ENCODE measurements at places on chromosomes 1 and 21.

DNA sequence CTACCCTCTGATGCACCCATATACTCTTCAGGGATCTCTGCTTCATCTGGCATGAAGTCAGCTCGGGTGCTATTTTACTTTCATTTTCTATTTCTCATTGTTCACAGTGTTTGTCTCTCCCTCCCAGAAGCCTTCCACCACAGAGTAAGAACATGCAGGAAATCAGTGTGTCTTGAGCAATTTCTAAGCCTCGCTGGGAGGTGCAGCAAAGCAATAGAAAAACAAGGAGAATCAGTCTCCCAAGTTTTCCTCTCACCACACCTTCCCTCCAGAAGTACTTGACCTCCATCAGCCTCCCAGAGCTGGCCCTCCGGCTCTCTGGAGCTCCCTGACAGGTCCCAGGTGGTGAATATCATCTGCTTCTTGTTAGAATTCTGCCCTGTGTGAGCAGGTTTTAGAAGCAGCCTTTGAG, 594.7 kb upstream of the CAMK1G start:
- peak; percentile 18 for DNase-seq

DNA sequence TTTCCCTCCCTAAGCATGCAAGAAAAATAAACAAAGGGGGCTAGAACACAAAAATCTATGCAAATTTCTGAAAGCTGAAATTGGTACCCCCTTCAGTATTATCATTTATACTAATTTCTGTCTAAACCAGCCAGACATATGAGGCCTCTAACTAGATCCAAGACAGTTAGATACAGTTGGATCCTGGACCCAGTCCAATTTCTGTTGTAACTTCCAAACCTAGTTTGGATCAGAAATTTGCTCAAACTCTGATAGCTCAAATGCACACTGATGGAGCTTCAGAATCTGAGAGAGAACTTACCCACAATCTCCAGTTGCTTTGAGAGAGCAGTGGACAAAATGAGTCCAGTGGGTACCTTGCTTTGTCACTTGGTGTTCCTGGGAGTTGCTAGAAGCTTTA, 11.9 kb downstream of the CEP350 start:
- no peak for DNase-seq

- DNase-seq = no peak
Observed at GRCh38 chr21:29228306-29228705, 70.4 kb upstream of the BACH1 start.

GRCh38 chr1:7390604-7391000, 380.5 kb upstream of the VAMP3 start:
- DNase-seq = no peak

DNA sequence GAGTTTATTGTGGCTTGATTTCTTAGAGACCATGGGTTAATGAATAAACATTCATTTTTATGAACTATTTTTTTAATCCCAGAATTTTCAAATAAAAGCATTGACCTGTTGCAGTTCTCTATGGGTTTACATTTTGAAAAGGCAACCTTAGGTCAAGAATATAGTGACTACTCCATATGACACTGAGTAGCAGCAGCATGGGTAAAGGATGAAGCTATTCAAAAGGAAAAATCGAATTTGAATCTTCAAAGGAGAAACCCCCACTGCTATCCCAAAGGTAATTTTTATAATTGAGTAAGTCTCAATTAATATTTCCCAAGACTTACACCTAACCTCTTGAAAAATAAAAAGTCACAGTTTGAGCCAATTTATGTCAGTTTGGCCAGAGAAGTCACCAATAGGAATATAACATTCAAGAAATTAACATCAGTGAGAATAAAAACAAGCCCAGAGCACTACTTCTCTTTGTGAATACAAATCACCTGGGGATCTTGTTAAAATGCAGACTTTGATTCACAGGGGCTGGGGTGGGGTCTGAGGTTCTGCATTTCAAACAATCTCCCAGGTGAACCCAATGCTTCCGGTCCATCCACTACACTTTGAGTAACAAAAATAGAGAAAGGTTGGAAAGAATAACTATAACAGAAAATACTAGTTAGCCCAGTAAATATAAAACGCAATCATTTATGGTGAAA, 39.8 kb downstream of the USP1 start:
- no peak for DNase-seq

DNA sequence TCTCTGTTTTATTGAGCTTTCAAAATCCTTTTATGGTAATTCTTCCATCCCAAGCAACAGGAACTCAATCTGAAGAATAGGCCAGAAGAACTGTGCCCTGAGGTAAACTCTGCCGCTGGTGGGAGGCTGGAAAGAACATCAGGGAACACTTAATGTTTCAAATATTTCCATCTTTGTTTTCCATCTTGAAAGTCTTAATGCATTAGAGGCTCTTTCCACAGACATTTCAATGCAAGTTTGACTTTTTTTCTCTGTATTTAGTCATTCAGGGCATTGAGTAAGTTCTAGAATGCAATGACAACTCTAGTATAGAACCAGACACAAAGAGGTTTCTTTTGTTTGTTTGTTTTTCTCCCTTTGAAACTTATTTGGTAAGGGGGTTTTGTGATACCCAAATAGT, 61.5 kb downstream of the KIAA0040 start:
- DNase-seq = no peak

DNA sequence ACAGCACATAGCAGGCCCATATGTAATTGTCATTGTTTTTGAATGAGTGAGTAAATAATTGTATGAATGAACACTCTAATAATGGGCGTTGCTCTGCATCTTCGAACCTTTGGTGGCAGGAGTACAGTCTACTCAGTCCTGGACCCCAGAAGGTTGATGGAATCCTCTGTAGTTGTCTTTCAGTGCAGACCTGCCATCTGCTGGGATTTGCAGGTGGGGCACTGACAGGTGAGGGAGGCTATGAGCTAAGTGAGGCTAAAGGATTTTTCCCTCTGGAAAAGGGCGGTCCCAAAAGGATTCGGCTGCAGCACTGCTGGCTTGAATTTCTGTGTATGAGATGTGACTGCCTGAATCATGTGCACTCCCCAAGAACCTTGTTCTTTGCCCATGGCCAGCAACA, 53.4 kb downstream of the PLXNA2 start:
- no peak for DNase-seq

DNA sequence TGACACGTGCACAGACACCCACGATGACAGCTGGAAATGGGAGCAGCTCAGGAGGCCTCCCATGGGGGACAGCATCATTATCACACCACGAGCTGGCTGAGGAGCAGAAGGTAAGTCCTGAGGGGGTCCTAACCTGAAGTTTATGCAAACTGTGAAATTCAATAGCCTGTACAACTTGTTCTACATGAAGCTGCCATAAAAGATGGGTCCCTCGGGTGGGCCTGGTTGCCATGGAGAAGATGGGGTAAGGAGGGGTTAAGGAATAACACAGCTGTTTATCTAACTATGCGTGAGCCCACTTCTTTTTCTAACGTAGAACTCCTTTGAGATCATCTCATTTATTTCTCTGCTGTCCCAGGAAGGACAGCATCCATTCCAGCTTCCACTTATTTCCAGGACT, 163.4 kb upstream of the CD34 start:
- DNase-seq = no peak

GRCh38 chr1:80925130-80925805, 875.5 kb upstream of the ADGRL2 start:
- no peak for DNase-seq

DNA sequence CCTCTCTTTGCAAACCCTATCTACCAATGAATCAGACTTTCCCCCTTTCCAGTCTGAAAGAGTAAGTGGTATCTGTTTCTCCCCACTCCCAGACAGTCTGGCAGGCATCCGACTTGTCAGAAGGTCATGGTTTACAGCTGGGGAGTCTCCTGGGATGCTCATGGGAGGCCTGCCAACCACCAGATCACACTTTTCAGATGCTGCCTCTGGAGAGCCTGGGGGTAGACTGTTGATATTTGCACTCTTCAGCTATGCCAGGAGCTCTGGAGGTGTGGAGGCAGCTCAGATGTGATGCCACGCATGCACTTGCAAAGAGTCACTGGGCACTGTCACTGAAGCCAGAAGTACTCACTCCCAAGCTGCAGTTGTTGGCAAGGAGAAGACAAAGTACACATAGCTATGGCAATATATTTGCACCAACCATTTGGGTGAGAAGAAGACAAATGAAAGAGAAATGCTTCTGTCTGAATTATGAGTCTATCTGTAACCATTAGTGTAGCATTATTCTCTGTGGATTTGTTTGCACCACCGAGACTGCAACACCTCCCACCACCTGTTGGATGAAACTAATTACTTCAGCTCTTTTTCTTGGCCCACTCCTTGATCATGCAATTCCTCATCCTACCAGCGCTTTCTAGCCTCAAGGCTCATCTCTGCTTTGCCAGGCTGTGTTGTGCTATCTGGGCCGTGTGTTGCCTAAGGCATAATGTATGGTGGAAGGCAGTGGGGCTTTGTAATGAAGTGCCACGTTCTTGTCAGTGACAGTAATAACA, 133.0 kb upstream of the SPAG17 start:
- DNase-seq = no peak

GRCh38 chr21:25577424-25578055, 29.7 kb downstream of the MRPL39 start:
- DNase-seq = no peak

GRCh38 chr1:17538428-17539117, 925 bp upstream of the ARHGEF10L start:
- DNase-seq = no peak

GRCh38 chr1:218810306-218810705, 363.4 kb upstream of the LYPLAL1 start:
- no peak for DNase-seq

DNA sequence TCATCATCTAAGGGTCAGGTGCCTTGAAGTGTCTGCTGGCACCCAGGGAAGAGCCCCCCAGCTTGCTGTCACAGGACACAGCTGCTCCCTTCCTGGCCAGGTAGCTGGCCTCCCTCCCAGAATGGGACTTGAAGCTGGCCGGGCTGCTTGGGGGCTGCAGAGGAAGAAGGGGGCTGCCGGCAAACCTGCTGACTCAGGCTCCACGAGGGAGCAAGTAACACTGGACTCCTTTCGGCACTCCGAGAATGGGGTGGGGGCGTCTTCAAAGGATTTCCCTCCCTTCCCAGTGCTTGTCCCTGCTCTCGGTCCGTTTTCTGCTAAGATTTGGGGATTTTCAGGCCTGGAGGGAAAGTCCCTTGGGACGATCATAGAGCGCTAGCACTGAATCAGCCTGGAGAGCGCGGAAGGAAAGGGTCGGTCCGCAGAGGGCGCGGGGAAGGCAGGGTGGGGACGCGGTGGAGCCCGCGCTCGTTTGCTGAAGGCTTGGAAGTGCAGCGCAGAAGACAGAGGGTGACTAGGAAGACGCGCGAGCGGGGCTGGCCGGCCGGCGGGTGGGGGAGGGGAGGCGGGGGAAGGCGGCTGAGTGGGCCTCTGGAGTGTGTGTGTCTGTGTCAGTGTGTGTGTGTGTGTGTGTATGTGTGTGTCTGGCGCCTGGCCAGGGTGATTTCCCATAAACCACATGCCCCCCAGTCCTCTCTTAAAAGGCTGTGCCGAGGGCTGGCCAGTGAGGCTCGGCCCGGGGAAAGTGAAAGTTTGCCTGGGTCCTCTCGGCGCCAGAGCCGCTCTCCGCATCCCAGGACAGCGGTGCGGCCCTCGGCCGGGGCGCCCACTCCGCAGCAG, at the start of gene CSF1:
TSS of gene CSF1 (plus strand) at position 727 of the 840 bp plus-strand sequence. CDS start 175 bp downstream, outside the sequence.
- peak; percentile 75 for DNase-seq

GRCh38 chr1:36924282-36924811, 110.0 kb downstream of the GRIK3 start:
- peak; percentile 20 for DNase-seq

GRCh38 chr1:159088546-159089183, 12.1 kb upstream of the AIM2 start:
- no peak for DNase-seq

DNA sequence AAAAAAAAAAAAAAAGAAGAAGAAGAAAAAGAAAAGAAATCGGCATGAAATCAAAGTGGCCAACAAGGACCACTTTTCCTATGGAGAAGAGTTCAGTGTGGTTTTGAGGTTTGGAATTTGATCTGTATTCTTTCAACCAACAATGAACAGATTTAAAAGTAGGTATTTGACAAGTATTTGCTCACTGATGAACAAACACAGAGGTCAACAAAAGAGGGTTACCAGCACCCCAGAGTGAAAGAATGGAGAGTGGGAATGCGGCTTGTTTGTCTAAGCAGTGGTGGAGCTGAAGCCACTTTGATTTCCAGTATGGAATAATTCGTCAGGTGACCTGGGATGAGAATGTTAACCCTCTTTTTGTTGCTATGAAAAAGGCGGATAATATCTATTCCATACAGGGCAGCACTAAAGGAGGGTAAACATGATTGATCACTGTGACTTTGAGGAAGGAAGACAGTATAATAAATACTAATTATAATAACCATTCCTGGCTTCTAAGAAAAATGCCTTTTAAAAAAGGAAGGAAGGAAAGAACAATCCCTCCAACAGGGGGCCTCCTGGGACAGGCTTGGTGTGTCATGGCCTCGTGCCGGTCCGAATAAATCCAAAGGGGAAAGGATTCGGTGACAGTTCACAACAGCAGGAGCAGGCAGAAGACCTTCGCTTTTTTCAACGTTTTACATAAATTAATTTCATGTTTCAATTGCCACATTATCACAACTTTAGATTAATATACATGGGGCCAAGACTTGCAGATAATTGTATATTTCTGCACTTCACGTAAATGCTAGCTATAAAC, 37.2 kb upstream of the SIM2 start:
- no peak for DNase-seq

DNA sequence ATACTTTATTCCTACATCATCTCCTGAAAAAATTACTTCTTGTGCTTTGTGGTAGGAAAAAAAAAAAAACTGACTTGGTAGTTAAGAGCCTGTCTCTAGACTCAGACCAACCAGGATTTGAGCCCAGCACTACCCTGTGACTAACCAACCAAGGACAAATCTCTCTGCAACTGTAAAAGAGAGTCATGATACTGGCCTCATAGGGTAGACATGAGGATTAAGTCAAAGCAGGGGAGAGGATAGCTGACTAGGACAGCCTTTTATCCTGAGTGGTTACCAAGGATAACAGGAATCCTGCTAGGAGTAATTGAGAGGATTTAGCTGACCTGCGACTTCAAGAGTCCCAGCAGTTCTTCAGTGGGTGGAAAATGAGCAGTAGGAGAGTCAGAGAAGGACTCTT, 112.8 kb downstream of the C1orf21 start:
- no peak for DNase-seq

DNA sequence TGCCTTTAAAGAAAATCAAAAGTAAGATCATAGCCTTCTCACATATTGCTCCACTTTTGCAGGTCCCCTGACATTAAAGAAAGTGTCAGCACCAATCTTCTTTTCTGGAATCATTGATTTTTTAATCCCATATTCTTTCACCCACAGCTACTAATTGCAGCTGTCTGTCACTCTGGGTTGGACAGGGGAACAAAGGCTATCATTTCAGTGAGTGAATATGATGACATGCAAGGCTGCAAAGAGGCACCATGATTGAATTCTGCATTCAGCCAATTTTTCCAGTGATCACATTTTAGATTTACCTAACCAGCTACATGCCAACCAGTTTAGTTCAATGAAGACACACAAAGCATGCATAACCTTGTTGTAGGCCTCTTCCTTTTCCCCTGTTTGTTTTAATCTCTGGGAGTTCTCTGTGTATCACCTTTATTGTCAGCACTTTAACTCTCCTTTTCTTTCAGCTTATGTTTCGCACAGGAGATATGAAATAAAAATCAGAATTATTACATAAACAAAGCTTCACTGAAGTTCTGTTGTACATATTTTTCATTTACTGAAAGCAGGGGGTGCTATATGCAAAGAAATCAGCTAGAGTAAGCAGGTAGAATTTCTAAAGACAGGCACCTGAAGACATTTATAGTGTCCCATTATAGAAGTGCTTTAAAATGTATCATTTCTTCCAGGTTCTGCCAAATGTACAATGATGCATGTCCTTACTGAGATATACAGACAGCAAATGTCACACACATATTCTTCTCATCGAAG, 584.8 kb downstream of the PLA2G4A start:
- no peak for DNase-seq

- no peak for DNase-seq
Observed at GRCh38 chr1:57489358-57490036, 65.6 kb upstream of the DAB1 start.

GRCh38 chr1:227841096-227841495, 25.6 kb downstream of the PRSS38 start:
- DNase-seq = no peak
